ENCODE measurements at places on chromosomes 7 and 10.
A peak's percentile ranks its signal among the peaks of the same experiment; 100 is the strongest.

DNA sequence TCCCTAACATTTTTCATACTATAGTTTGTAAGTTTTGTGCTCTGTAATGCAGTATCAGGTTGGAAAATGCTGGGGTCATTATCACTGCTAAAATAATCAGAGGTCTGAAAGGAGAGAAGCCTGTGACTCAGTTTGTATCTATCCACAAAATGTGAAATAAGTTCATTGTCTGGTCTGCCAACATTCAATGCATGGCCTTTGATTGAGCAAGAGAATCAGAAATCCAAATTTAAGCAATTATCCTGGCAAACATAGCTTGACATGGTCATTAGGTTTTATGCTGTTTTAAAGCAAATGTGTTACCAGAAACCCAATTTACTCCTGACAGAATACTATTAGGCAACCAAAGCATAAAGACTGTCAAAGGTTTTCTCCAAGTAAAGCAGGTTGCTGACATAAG is 709.7 kb upstream of the SEMA3D start:
- no peak for DNase-seq

GRCh38 chr7:2272031-2272430 is 30.0 kb downstream of the NUDT1 start:
- DNase-seq, result no peak

DNA sequence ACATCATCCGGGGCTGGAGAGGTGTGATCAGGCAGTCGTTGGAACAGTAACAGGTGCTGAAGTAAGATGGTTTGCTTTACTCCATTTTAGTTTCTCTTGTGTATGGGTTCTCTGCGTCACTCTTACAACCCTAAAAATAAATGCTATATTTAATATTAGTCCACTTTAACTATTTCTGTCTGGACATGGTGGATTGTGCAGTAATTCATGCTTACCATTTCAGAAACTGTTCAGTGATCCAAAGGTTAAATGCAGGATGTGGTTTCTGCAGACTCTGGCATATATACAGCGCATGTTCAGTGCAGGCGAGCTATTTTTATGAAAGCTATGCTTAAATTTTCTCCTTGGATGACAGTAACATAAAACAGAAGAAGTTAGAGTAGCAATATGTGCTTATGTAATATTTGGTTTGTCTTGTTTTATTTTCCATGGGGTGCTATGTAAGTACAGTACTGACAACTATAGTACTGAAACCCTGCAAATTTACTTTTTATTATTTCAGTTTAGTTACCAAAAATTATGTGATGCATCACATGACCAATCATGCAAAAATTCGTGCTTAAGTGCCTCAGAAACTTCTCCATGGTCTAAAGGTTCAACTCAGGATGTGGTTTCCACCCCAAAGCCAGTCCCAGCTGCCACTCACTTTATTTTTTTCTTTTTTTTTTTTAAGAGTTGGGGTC is 46.6 kb upstream of the GRID1 start:
- peak; percentile 38 for DNase-seq

- peak; percentile 33 for DNase-seq
Measured at GRCh38 chr10:125633517-125633999, 49.4 kb downstream of the TEX36 start.

GRCh38 chr7:157851501-157852067 is 514.8 kb downstream of the DNAJB6 start:
- no peak for DNase-seq

- no peak for DNase-seq
Measured at GRCh38 chr7:497346-497745, 22.3 kb downstream of the PDGFA start.

- no peak for DNase-seq
Measured at GRCh38 chr7:39410582-39410981, 155.6 kb upstream of the YAE1 start.

DNA sequence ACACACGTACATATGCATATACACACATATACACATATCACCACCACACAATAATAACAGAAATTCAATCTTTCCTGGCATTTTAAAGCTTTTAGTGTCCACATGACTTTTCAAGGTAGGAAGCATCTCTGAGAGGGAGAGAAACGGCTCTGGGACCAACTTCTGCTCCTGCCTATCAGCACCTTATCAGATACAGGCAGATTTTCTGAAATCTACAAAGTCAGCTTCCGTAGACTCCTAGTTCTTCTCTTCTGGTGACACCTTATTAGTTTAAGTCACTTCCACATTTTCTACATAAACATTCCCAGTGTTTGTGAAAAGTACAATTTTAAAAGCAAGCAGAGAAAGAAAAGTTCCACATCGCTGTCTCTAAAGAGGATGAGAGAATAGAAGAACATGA is 74.5 kb downstream of the ZNF22 start:
- no peak for DNase-seq

GRCh38 chr7:100602889-100603725 is 944 bp downstream of the PCOLCE start:
- peak; percentile 73 for DNase-seq

- DNase-seq, result no peak
Measured at GRCh38 chr7:66669088-66669487, 40.4 kb downstream of the KCTD7 start.

DNA sequence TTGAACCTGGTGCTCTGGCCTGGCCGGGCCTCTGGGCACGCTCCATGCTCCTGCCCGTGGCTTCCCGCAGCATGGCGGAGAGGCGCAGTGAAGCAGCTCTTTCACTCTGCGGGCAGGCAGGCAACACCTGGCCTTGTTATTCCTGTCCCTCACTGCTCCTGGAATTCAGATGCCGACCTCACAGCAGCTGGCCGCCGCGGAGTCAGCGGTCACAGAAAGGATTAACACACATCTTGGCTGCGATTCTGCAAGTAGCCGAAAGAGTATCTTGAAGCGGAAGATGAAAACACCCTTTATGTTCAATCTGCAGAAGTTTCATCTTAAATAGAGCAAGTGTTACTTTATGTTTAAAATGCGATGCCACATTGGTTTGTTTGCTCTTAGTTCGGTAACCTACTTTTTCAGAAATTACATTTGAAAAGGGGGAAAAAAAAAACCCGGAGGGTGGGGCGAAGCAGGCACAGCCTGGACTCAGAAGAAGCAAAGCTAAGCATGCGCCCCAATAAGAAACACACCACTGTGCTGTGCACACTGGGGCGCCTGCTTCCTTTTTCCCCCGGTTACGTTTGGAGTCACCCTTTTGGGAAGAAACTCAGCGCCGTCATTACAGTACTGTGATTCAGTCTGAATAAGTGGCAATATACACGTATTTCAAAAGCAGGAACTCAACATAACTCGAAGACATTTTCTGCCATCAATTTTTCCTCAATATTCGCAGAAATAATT is 42.3 kb downstream of the BRI3 start:
- no peak for DNase-seq

DNA sequence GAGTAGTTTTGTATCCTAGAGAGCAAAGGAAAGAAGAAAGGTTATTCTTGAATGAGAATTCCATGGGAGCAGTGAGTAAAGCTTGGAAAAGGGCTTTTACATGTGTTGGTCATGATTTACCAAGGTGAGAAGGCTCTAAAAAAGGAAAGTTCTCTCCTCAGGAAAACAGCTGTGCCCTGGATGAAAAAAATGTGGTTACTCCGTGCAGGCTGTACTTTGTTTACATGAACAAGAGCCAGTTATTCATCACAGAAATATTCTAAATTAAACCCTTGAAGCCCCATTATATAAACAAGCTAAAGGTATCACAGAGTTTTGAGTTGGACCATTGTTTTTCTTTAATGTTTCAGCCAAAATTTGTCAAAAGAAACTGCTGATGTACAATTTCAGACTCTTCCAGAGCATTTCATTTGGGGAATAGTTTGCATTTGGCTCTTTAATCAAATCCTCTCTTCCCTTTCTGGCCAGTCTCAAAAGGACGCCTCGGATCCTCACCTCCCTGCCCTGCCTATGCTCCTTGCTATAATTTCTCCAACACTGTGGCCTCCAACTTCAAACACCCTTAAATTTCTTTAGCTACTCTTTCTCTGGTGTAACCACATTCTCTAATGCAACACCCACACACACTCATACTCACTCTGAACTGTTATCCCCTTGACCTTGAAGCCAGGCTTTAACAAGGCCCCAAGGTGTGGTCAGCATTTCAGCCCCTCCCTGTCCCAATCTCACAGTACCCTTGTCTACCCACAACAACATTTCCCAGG is 47.4 kb downstream of the AFAP1L2 start:
- peak; percentile 65 for DNase-seq

DNA sequence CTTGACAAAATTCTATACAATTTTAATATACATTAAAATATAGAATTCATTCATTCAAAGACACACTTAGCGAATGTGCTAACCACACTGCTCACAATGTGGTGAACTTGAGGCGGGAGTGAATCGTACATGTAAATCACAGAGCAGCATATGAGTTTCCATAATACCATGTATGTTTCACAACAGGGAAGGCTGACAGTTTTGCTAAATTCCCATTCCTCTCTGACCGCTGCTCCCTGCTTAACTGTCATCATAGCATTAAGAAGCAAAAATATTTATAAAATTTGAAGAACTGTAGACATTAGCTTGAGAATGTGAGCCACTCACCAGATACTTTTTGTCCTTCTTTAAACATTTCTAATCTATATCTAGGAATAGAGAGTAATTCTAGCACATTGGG is 763.3 kb downstream of the MAGI2 start:
- DNase-seq, result no peak

DNA sequence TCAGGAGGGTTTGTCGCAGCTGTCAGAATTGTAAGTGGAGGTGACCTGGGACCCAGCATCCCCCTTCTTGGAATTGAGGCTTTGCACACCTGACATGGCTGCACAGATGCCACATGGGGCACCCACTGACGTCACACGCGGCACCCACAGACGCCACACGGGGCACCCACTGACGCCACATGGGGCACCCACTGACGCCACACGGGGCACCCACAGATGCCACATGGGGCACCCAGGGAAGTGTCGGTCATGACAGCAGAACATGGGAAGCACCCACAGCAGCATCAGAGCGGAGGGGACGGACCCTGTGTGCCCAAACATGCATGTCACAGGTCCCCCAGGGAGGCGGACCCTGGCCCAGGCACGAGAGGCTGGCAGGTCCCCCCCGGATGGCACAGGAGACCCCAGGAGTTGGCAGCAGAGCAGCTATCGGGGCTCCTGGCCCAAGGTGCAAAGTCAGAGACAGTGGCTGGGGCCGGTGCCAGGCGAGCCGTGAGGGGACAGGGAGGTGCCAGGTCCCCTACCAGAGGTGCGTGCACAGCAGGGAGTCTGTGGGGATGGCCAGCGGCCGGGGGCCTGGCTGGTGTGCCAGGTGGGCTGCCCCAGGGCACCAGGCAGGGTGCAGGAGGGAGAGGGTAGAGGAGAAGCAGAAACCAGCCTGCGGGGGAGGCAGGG is 21.1 kb downstream of the KNDC1 start:
- DNase-seq, result no peak

DNA sequence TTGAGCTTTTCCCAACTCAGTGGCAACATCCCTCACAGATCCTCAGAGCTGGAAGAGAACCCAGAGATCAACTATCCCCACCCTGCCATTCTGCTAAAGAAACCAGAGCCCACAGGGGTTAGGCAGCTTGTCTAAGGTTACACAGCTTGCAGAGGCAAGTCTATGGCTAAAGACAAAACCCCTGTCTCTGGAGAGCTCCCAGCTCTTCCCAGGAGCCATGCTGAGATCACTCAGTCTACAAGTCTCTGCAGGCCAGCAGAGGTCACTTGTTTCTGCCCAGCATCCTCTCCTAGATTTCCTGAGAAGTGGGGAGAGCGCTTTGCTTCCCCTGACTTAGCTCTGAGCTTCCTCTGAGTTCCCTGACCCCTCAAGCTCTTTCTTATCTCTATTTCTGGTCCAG is 28.5 kb upstream of the LOXL4 start:
- DNase-seq, result no peak

DNA sequence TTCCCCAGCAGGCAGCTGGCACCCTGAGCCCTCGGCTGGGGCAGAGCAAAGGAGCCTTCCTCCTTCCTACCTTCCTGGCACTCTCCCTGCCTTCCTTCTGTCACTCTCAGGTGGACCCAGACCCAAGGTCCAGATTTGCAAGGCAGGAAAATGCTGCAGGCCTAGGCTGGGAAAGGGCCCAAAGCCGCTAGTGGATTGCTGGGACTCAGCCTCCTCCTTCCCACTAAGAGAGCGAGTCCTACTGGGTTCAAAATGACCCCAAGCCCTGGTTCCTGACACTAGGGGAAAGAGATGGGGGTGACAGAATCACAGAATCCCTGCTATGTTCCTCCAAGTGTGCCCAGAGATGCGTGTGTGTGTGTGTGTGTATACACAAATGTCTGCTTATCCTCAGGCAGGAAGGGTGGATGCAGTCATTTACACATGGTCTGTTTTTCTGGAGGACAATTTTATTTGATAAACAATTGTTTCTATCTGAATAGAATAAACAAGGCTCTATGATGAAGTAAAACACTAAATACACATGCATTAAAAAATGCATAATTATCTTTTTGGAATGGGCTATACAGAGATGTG is 1.3 kb upstream of the PLAU start:
- no peak for DNase-seq

DNA sequence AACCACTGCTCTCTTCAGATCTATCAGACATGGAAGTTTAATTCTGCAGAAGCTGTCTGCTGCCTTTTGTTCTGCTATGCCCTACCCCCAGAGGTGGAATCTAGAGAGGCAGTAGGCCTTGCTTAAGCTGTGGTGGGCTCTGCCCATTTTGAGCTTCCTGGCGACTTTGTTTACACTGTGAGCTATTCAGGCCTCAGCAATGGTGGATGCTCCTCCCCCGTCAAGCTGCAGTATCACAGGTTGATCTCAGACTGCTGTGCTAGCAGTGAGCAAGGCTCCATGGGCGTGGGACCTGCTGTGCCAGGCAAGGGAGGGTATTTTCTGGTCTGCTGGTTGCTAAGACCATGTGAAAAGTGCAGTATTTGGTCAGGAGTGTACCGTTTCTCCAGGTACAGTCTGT is 45.1 kb upstream of the CDK14 start:
- DNase-seq, result no peak

GRCh38 chr7:907158-907980 is 31.0 kb downstream of the GET4 start:
- DNase-seq, result no peak

- peak; percentile 42 for DNase-seq
Measured at GRCh38 chr10:74113546-74113945, 37.1 kb downstream of the AP3M1 start.

DNA sequence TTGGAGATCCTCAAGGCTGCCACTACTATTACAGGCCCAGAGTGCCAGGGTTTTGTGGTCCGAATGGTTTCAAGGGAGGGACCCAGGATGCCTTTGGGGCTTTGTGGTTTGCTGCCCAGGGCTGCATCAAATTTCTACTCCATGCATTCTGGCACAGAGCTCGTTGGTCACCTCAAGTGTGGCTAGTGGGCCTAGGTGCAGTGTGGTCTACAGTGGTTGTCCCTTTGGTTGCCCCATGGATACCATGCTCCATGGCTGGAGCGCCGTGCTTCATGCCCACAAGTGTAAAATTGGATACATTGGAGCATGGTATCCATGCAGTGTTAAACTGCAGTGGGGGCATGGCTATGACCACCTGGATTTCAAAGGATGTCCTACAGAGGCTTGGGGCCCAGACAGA is 5.4 kb upstream of the PRF1 start:
- DNase-seq, result no peak

- DNase-seq, result no peak
Measured at GRCh38 chr7:87687653-87688254, 59.6 kb downstream of the RUNDC3B start.

- peak; percentile 79 for DNase-seq
Measured at GRCh38 chr10:63515002-63515763, 6.0 kb upstream of the REEP3 start.

All from ELR (cell line).